Osteoblast (primary cell): ENCODE measurements at places on chromosomes 12 and 14.

DNA sequence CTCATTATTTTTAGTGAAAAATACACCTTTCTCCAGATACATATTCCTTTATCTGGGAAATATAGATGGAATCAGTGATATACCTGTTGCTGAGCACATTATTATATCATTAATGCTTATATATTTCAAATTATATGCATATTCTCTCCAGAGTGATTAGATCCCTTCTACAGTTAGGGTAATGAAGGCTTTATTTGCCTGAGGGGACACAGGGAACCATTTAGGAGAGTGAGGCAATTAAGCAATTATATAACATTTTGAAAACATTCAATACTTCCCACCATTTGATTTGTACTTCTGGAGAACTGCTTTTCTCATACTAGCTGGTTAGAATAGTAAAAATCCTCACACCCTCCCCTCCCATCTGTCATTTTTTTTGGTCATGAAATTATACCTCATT is 212.8 kb upstream of the NOVA1 start:
- no peak for DNase-seq

DNA sequence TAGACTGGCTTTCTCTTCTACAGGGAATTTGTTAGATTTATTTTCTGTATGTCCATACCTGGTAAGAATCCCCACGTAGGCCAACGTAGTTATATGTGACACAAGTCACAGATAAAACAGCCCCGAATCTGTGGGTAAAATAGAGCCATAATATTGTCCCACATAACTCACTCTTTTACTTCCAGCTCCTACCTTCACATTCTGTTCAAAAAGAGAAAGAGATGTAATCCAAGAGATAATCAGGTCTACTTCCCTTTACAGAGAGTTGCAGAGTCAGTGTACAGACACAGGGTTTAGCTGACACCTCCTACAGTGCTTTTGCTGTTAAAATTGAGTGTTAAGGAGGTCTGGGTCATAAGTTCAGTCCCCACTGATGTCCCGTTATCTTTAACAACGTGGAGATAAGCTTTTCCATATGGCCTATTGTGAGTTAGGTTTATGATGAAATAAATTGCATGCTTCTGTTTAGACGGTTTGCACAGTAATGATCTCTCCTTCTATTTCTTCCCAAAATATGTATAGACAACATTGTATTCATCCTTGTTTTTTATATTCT is 446.5 kb downstream of the ADAMTS20 start:
- no peak for DNase-seq

- no peak for DNase-seq
These were observed 103.0 kb downstream of the VCPKMT start for GRCh38 chr14:50013198-50013918.

GRCh38 chr12:11727133-11727664 is 77.7 kb downstream of the ETV6 start:
- no peak for DNase-seq

- no peak for DNase-seq
These were observed 169.6 kb upstream of the CLEC14A start for GRCh38 chr14:38425324-38425976.

GRCh38 chr14:35506461-35506860 is 27.5 kb upstream of the INSM2 start:
- DNase-seq: no peak

DNA sequence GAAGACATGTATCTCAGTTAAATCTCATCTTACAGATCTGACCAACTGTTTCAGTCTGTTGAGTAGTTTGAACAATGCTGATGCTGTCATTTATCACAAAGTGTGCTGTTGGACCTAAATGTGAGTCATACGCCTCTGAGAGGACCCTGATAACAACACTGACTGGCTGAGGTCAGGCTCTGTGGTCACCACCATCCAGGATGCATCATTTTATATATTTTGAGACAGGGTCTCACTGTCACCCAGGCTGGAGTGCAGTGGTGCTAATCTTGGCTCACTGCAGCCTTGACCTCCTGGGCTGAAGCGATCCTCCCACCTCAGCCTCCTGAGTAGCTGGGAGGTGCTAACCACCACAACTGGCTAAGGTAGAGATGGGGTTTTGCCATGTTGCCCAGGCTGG is 181.0 kb upstream of the RGS6 start:
- no peak for DNase-seq

GRCh38 chr14:95180966-95181741 is 23.8 kb upstream of the DICER1 start:
- DNase-seq: no peak

DNA sequence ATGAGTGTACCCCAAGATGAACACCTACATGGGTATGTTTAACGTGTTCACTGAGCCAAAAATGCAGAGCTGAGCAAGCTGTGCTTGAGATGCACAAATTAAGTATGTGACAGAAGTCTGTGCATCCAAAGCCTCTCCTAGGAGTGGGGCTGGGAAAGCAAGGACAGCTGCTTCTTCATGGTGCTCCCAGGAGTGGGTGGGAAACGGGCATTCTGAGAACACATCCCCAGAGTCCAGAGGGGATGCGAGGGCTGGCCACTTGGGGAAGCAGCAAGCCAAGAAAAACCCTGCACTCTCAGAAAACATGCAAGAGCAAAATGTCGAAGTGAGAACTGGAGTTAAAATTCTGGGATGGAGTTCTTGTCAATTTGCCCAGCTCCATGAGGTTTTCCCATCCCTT is 414.3 kb downstream of the BCAT1 start:
- no peak for DNase-seq

DNA sequence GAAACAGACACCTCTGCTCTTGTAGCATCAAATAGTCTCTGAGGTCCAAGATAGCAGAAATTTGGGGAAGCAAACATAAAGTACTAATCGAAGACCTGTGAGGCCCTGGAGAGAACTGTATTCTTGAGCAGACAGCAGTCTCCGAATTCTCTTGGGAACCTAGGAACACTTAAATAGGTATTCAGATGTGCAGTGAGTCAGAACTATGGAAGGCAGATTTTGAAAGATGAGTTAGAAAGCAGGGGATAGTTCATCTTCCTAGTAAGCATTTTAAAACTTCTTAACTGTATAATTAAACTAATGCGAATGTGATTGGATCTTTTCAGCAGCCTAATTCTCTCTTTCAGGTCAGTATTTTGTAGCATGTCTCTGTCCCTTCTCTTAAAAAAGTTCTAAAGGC is 30.6 kb downstream of the NAA30 start:
- DNase-seq: no peak

DNA sequence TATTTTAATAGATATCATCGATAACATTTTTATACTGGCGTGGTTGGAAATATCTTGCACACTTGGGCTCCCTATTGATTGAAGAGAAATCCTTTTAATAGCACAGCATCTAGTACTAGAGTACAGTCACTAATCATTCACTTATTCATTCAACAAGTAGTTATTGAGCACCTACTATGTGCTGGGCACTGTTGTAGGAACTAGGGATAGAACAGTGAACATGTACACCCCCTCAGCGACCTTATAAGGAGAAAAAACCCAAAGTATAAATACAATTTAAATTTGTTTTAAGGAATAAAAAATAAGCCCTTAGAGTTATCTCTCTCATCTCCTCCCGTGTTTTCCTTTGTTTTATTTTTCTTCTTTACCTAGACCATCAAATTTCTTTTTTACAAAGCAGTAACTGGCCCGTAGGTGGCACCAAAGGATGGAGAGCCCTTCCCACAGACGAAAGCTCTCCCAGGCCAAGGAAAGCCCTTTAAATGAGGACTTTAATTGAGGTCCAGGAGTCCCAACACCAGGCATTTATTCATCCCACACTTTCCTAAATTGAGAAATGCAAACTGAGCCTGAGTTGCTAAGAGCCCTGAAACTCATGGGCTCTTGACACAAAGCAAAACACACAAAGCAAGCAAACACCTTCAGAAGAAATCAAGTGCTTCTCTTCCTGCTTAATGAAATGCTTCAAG is 29.0 kb downstream of the PEBP1 start:
- DNase-seq: peak; percentile 92

- no peak for DNase-seq
These were observed 13.3 kb downstream of the SELPLG start for GRCh38 chr12:108620236-108620879.

DNA sequence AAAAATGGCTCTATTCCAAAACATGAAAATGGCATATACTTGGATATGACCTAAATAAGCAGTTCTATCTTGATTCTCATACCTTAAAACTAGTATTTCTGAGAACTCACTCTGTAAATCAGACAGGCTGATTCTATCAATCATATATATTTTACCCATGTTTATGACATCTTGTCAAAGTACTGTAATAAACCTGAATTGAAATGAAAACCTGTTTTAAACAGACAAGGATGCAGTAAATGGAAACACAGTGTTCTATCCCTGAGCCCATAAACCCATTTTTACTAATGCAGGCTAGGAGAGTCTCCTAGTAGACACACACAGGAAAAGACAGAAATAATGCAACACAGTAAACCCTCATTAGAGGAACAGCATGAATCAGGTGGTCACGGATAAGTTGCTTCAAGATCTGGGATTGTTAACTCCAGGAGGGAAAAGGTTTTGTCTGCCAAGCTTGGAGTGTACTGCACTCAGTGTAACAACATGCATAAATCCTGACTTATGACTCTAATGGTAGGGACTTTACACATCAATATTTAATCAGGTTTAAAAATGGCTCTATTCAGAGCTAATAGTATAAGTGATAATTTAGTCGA is 93.6 kb upstream of the CPNE8 start:
- no peak for DNase-seq

DNA sequence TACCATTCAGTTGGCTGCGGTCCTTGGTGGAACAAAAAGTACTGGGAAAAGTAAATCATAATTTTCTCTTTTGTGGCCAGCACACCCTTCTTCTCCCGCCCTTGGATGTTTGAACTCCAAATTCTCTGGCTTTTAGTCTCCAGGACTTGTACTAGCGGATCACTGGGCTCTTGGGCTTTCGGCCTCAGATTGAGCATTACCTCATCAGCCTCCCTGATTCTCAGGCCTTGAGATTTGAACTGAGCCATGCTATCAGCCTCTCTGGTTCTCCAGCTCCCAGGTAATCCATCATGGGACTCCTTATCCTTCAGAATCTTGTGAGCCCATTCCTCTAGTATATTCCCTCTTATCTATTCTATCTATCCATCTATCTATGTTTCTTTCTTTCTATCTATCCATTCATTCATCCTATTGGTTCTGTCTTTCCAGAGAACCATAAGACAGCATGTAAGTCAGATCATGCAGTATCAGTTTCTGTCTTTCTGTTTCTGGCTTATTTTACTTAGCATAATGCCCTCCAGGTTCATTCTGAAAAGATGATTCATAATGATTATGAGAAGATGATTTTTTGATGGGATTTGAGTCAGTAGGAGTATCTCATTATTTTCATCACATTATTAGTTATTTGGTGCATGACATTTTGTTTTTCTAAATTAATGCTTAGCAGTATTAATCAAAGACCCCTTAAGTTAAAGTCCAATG is 814.9 kb downstream of the LRFN5 start:
- no peak for DNase-seq

DNA sequence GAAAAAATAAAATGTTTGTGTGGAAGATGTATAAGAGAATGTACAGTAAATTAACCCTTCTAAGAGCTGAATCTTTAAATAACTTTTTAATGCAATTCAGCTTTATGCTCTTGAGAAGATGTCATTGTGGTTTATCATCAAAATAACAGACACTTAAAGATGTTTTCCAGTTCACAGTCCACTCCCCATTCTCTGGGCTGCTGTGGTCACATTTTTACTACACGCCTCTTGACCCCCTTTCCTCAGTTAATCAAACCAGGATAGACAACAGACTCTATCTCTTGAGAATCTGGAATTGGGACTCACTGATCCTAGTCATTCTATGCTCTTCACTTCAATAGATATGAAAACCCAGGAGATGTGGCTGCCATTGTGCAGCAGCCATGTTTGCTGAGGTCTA is 24.7 kb upstream of the OR6J1 start:
- DNase-seq: no peak

- peak; percentile 78 for DNase-seq
These were observed 16.9 kb downstream of the OR6S1 start for GRCh38 chr14:20624495-20625070.

- no peak for DNase-seq
These were observed 213.7 kb upstream of the BMP4 start for GRCh38 chr14:54170301-54170700.

DNA sequence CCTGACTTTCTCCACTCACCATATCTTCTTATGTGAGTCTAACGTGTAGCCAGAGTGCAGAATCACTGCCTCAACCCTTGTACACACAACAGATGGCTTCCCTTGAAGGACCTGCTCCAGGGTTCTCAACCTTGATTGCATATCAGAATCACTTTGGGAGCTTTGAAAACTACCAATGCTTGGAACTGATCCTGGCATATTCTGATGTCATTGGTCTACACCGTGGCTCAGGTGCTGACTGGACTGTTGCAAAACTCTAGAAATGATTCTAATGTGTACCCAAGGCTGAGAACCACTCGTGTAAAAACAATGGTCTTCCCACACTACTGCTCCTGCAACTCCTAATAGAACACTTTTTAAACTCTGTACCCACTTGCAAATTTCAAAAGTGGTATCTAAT is 18.5 kb downstream of the TMEM132D start:
- no peak for DNase-seq
